NCI-H146 (cell line): ENCODE measurements at places on chromosomes 5 and 9.

DNA sequence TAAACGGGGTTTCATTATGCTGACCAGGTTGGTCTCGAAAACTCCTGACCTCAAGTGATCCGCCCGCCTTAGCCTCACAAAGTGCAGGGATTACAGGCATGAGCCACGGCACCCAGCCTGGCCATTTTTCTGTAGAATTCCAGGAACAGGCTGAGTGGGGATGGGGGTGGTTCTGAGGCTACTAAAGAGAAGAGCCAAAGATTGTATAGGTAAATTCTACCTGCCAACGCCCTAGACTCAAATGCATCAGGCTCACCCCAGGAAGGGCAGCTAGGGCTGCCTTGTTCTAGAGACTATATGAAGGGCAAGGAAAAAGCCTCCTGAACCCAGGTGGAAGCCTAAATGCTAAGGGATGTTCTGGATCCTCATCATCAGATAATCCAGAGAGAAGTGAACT, 1.6 kb upstream of the C5orf52 start:
- DNase-seq: no peak

DNA sequence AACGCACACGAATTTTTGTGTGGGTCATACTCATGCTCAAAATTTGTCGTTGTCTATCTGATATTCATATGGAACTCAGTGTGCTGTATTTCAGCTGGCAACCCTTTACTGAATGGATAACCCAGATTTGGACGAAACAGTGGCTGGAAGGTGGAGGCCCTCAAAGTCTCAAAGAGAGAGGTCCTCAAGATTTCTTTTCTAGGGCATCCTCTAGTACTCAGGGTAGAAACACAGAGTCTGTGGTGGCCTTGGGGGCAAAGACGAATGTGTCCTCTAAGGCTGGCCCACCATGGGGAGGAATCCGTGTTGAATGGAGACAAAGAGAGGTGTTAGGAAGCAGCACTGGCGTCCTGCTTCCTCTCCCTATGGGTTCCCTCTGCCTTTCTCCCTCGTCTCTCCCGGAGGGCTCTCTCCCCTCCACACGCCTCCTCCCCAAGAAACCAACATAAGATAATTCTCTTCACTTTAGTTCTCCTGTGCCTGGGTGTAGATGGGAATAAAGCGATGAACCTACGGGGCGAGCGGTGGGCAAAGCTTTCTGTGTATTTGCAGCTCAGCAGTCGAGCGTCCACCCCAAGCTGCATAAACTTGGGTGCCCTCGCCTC, 333.7 kb downstream of the CWC27 start:
- peak; percentile 62 for DNase-seq

- DNase-seq: no peak
Measured at GRCh38 chr5:109692852-109693251, 3.1 kb downstream of the MAN2A1 start.

DNA sequence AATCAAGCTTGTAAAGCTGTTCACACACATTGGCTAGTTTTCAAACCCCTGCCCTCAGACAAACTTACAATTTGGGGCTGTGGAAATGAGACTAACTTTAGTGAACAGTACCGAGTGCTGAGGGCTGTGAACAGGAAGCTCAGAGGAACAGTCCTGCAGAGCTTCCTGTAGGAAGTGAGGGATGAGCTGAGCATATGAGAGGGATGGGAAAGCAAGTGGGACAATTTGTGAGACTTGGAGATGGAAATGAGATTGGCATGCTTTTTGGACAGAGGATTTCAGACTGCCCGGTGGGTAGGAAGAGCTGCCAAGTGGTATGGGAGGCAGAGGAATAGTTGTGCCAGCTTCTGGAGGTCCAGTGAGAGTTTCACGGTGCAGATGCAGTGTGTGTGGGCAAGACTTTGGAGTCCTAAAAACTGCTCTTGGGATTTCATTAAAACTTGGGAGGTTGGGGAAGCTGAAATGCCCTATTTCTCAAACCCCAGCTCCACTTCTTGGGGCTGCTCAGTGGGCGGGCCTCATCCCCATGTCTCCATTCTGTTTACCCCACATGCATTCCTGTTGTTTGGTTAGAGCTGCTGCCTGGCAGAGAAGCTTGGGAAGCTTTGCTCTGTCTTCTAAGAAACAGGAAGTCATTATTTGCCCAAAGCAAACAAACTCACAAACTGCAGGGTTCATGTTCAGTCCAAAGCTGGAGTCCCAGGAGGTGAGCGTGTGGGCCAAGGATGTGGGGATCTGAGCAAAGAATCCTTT, 267.5 kb downstream of the ZSWIM6 start:
- peak; percentile 76 for DNase-seq

DNA sequence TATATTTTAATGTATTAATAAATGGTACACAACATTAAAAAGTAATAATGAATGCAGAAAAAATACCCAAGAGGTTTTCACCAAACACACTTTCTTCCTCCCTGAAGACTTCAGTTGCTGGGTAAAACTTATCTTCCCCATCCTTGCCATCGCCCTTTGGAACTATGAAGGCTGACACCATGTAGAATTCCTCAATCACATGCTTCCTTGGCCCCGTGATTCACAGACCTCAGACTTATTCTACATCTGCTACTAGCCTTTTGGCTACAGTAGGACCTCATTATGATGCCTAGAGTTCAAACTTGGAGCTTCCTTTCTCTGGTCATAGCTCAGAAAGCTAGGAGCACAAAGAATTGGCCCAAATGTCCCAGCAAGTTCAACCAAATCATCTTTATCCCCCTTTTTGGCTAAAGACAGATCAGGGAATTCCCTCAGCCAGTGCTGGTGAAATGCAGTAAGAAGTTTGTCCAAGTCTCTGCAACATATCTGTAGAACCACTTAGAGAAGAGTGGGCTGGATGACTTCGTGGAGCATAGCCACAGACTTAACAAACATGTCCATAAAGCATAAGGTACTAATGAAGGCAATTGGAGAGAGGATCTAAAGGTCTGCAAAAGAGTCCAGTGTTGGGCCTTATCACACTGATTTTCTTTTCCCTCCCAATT, 253.5 kb downstream of the SEC61B start:
- DNase-seq: no peak

GRCh38 chr9:111069183-111069582, 30.9 kb upstream of the LPAR1 start:
- no peak for DNase-seq

DNA sequence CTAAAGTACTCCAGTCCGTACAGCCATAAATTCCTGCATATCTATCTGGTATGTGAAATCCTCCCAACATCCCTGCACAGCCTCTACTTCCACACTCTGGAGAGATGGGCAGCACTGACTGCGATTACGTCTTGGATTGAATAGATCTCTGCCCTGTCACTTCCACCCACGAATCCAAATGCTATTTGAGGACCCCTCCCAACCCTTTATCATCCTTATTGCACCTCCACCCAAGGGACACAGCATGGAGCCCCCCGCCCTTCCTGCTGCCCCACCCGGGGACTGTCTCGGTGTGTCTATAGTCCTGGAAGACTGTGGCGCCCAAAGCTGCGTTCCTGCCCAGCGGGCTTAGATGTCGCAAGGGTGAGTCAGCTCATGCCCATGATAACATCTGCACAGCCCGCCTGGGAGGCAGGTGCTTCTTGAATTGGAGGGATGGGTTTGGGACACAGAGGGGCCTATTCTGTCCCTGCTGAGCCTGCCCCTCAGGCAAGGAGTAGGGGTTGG, 105.7 kb upstream of the HAND1 start:
- no peak for DNase-seq

DNA sequence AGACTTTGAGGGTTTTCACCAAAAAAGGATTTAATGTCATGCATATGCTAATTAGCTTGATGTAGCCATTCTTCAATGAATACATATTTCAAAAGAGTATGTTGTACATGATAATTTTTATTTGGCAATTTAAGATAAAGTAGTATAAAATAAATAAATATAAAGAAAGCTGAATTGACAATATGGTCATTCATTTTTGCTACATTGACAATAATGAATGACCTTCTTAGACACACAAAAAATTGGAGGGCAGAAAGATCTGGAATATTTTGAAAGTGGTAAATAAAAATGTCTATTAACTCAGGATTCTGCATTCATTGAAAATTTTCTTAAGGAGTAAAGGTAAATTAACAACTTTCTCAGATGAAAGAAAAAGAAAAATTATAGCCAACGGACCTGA, 324.8 kb upstream of the FTMT start:
- DNase-seq: no peak

DNA sequence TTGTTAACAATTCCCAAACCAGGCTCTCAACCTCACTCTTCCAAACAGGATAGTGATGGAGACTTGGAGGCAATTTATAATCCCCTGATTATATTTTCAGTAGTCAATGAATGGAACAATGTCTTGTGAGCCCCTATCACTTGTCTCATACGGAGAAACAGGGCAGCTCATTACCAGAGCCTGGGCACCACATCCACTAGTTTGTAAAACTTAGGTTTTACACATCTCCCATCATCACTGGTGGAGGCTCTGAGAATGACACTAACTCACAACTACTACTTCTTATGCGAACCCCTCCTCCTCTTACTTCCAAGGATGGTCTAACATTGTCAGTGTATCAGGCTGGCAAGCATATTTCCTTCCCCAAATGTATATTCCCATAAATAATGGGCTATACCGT, 253.7 kb downstream of the EPB41L4A start:
- DNase-seq: no peak

GRCh38 chr5:147310059-147310704, 75.4 kb downstream of the STK32A start:
- DNase-seq: peak; percentile 17

GRCh38 chr9:5549658-5550650, 39.6 kb downstream of the PDCD1LG2 start:
- no peak for DNase-seq

DNA sequence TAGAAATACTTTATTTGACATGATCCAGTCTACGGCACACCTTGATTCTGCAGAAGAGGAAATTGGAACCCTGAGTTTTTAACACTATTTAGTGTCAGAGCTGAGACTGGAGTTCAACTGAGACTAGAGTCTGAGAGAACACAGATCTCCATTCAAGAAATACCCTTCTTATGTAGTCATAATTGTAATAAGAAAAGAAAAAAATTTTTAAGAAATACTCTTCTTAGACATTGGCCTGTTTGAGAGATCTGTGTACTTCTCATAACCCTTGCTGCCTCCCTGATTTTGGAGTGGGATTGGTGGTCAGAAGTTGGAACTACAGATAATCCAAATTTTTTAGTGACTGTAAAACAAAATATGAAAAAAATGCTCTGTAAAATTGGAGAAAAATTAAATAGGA, 253.4 kb downstream of the ARRDC3 start:
- DNase-seq: no peak

DNA sequence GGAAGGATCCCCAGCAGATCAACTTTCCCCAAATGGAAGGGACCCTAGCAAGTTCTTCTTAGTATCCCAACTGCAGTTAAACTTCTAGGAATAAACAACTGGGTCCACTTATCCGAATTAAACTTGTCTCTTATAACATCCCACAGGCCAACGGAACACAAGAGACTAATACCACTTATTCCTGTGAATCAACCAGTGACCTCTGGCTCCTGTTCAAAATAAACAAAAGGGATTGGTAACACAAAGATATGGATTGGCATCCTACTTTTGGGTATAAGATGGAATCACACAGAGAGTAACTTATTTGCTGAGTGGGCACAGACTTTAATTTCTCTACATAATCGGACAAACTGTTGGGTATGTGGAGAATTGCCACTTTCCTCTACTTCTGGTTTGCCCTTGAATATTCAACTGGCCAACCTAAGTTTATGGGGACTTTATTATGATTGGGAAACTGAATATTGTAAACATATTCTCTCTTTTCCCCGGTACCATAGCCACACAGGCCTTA, 12.4 kb upstream of the PAIP1 start:
- no peak for DNase-seq

GRCh38 chr9:86163503-86163902, 64.1 kb upstream of the GOLM1 start:
- DNase-seq: no peak

DNA sequence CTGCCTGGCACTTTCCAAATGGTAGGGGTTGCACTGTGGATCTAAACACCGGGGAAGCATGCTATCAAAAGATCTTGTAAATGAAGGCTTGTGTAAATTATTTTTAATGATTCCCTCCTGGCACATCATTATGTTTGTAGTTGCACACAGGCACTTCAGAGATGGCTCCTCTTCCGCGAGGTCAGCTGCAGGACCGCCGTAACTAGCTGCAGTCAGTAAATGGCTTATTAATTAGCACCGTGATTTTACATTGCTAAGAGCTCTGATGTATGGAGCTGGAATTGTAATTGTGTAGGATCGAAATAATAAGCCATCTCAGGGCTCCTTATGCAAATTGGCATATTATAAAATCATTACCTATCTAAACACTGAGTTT, 397.6 kb upstream of the IRX1 start:
- no peak for DNase-seq

DNA sequence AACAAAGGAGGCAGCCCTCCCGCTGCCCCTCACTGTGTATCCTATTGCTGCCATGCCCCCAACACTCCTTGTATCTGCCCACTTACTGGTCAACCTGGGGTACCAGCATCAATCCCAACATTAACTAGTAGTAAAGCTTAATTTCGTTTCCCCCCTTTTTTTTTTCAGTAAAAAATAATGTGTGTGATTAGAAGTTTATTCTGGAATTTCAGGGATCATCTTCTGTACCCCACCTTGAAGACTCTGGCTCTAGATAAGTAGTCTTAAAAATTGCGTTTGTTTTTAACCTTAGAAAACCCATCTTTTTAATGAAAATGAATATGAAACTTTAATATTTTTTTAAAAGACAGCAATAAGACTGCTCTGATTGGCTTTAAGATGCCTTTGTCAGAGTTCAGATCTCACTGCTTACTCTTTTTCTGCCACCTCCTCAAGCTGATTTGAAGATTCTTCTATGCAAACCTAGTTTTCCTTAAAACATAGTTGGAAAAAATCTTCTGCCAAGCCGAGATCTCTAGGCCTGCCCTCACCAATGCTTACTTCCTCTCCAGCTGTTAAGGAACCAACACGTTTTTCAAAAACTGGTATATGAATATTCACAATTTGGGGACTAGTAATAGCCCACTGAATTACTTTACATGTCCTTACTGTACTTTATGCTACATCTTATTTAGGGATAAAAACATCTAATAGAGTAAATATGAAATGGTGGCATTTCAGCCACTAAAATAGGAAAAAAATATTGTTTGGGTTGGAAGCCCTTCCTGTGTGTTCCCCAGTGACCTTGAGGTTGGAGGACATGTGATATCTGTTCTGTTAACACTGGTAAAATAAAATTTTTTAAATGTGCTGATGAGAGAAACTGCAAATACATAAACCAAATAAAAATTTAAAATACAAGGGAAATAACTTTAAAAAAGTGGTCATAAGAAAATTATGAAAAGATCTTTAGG, 4.0 kb upstream of the RHOBTB3 start:
- DNase-seq: no peak
